SK-N-SH (cell line): ENCODE measurements at places on chromosomes 7 and 10.
A peak's percentile ranks its signal among the peaks of the same experiment; 100 is the strongest.

GRCh38 chr7:112365551-112365950, 84.7 kb upstream of the IFRD1 start:
- no peak for DNase-seq

- DNase-seq, result no peak
Observed at GRCh38 chr7:127715901-127716300, 63.9 kb downstream of the SND1 start.

DNA sequence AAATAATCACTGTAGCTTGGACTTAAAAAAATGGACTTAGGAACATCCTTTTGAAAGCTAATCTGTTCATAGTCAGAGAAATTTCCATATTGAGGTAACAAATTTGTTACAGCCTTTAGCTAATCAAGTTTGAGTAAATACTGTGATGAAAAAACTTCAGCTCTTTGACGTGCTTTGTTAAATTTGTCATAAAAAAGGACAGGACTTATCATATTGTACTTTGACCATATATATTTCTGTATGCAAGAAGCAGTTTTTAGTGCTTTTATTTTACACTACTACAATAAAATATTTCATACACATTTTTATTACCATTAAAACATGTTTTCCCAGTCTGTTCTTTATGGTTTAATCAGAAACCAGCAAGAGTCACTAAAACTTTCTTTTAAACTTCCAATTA, 14.5 kb upstream of the CYCS start:
- no peak for DNase-seq

- DNase-seq, result no peak
Observed at GRCh38 chr10:103669243-103669929, 175.9 kb downstream of the NEURL1 start.

DNA sequence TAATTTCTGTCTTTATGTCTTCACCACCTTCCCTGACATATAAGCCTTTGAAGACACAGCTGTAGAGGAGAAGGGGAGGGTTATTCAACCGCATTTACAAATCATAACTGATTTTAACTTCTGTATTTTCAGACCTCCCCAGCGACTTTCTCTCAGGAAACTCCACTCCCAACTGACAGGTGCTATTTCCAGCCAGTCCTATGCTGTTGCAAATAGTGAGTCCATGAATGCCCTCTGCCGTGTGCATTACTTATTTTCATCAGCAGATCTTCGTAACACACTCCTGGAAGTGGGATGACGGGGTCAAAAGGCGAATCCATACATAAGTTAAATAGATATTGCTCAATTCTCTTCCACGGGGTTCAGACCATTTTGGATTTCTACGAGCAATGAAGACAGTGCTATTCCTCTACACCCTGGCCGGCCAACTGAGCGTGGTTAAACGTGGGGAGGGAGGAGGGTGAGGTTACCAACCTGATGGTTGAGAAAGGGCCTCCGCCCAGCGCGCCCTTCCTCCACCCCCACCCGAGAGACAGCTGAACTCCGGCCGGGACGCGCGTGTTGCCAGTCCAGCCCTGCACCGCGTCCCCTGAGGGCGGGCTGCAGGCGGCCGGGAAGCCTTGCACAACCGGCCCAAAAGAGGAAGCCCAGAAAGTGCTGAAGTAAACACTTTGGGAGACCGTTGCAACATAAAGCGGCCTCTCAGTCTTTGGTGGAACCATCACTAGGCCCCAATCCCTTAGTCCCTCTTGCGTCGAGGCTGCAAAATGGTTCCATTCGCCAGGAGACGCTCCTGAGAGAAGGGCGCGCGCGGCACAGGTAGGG, at the start of gene APBB1IP:
Gene APBB1IP, plus strand, starts transcription at position 705 of the 825 bp plus-strand sequence. CDS start 53,986 bp downstream, outside the sequence.
- DNase-seq, result no peak

DNA sequence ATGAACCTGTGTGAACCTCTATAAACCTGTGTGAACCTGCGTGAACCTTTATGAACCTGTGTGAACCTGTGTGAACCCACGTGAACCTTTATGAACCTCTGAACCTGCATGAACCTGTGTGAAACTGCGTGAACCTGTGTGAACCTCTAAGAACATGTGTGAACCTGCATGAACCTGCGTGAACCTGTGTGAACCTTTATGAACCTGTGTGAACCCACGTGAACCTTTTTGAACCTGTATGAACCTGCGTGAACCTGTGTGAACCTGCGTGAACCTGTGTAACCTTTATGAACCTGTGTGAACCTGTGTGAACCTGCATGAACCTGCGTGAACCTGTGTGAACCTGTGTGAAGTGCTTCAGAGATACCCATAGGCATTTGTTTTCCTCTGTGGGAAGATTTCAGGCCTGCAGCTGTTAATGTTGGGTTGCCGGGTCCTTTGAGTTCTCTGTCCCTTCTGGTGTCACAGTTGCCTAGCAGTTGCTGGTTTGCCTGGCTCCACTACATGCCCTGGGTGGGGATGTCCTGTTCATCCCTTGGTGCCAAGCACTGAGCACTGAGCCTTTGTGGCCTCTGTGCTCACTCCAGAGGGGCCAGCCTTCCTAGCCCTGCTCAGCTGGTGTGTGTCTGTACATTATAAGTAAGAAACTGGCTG, 97.9 kb downstream of the DOCK1 start:
- DNase-seq, result no peak

DNA sequence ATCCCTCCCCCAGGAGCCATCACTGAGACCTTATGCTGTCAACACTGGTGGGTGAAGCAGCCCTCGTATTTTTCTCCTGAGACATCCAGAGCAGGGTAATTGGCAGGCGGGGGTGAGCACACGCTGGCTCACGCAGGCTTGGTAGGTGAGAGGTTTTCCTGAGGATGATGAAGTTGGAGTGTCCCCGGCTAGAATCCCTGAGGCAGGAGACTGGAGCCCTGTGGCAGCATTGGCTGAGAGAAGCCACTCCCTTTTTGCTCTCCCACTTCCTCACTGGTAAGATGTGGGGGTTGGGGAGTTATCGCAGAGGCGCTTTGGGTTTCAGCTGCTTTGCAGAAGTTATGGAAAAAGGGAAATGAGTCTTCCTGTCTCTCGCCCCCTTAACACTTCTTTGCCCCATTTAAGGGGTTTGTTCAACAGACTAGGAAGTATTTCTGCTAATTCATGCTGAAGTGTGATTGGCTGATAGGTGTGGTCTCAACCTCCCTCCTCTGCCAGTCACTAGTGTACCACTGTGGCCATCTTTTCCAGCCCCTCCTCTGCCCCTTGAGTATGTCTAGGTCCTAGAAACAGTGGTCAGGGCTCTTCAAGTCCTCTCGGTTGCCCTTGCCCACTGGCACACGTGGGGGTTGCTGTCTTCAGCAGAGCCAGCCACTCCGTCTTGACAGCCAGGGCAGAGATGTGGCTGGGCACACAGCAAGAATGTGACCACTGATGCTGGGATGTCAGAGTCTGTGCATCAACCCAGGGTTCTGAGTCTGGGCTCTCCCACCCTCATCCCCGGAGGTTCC, 5.7 kb downstream of the ARPC1B start:
- DNase-seq, result no peak

DNA sequence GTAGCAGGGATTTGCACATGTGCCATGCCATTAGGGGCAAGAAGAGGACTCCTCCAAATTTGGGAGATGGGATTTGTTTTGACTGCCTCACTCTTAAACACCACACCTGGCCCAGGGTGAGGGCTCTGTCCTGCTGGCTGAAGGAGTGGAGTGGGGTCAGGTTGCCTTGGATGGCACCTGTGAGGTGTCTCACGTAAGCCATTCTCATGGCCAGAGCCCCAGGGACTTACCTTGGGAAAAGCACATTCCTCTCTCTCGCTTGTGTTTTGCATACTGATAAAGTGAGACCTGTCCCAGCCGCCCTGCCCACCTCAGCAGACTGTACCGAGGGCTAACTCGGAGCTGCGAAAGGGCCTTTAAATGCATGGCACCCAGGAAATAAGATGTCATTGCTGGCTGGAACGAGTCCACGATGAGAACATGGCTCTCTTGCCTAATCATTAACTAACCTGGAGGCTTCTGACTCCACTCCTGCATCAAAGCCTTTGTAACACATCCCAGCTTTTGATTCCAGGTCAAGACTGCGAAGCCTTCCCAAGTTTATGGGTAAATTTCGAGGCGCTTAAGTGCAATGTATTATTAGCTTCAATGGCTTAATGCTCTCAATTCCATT, 184.0 kb upstream of the RNF32 start:
- no peak for DNase-seq

- DNase-seq, result peak; percentile 1
Observed at GRCh38 chr7:49166441-49166840, 242.1 kb downstream of the CDC14C start.

GRCh38 chr7:111091593-111092358, 849 bp downstream of the LRRN3 start:
- DNase-seq, result peak; percentile 24

DNA sequence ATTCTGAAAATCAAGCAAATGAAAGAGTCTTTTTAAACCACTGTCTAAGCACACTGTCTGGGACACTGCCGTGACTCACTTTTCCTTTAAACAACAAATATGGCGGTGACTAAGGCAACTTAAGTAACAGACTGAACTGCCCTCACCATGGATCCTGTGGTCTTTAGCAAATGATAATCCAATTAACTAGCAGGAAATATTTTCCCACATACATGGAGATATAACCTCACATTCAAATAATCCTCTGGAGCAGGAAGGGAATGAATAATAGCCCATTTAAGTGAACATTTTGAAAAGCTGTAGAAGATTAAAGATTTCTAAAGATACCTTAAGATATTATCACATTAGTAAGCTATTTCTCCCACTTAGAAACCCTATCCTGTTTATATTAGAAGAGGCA, 40.3 kb upstream of the LRRC17 start:
- DNase-seq, result no peak

- no peak for DNase-seq
Observed at GRCh38 chr7:116578526-116578925, 53.7 kb downstream of the CAV1 start.

DNA sequence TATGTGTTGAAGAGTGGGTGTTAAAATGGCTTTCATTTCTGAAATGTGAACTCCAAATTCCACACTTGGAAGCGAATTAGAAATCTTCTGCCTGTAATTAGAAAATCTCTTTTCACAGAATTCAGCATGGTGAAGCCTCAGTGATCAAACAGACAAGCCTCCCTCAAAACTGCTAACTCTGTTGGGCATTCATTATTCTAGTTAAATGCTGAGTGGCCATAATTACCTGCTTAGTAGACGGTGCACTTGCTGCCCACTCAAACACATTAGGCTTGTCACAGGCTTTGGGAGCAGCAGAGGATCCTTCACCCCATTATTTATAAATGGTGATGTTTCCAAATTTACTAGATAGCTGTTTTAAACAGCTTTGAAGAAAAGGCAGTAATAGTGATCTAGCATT, 177.2 kb upstream of the PCLO start:
- DNase-seq, result no peak

DNA sequence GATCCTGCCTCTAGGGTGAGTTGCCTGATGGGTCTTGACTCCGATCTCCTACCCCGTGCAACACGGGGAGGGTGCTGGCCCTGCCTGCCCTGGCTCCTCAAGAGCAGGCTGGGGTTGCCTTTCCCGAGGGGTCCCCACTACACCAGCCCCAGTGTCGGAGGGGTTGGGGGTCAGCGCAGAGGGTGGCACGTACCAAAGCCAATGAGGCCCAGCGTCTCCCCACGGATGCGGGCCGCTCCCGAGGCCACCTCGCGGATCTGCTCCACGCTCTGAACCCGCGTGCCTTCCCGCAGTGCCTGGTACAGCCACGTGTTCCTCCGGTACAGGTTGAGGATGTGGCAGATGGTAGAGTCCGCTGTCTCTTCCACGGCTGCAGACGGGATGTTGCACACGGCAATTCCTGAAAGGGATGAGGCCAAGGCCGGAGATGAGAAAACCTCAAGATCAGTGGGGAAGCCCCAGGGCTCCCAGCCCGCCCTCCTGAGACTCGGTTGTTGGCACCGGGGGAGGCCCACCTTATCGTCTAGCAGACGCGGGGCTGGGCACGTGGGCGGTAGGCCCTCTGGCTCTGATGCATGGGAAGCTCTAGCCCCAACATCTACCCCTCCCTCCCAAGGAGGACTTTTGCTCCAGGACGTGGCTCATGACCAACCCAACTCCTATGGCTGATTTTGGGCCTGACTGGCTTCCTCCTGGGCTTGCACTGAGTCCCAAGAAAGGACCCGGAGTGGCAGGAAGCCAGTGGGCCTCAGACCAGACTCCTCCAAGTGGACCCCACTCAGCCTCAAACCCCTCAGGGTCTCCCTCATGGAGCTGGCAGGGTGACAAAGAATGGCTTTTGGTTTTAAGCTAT, 56.1 kb downstream of the ZRANB1 start:
- no peak for DNase-seq

- DNase-seq, result no peak
Observed at GRCh38 chr7:4760952-4761351, 14.5 kb upstream of the AP5Z1 start.

GRCh38 chr10:43774234-43774769, 125.6 kb upstream of the ZNF32 start:
- no peak for DNase-seq

DNA sequence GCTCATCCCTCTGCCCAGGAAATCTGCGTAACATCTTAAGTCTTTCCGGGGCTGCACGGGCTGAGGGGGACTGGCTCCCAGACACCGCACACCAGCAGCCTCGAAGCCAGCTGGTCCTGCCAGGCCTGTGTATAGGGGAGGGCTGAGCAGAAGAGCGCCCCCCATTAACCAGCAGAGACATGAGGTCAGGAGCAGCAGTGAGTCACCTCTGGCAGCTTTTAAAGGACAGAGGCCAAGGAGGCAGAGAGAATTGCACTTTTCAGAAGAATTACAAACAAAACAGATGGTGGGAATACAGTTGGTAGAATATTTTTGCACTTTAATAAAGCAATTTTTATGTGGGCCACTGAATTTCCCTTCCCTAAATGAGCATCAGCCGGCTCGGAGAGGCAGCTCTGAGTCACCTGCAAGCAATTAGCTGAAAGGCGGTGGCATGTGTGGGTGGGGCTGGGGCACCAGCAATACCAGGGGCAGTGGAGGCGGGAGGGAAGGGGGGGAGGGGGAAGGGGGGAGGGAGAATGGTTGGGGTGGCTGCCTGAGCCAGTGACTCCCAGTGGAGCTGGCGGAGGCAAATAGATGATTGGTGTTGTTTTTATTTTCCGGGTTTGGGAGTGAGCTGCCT, 39.1 kb downstream of the GOLGA7B start:
- peak; percentile 88 for DNase-seq

GRCh38 chr7:77475181-77475580, 59.0 kb upstream of the GSAP start:
- no peak for DNase-seq

GRCh38 chr7:88072715-88073055, 138.6 kb downstream of the ADAM22 start:
- no peak for DNase-seq

DNA sequence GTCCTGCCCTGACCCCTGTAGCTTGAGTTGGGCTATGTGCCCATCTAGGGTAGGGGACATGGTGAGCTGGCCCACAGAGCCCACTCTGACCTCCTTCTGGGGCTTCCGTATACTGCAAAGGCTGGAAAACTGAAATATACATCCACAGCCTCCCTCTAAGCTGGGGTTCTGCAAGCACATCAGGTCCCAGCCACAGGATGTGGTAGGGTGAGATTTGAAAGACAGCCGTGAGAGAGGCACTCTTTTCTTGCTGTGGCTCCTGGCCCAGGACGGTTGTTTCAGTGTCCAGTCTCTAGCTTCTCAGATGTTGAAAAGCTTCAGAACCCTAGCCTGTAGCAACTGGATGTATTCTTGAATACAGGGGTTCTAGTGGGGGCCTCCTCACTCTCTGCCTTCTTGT, 60.1 kb upstream of the ADRB1 start:
- DNase-seq, result no peak
